ENCODE measurements at places on chromosomes 4 and X.

DNA sequence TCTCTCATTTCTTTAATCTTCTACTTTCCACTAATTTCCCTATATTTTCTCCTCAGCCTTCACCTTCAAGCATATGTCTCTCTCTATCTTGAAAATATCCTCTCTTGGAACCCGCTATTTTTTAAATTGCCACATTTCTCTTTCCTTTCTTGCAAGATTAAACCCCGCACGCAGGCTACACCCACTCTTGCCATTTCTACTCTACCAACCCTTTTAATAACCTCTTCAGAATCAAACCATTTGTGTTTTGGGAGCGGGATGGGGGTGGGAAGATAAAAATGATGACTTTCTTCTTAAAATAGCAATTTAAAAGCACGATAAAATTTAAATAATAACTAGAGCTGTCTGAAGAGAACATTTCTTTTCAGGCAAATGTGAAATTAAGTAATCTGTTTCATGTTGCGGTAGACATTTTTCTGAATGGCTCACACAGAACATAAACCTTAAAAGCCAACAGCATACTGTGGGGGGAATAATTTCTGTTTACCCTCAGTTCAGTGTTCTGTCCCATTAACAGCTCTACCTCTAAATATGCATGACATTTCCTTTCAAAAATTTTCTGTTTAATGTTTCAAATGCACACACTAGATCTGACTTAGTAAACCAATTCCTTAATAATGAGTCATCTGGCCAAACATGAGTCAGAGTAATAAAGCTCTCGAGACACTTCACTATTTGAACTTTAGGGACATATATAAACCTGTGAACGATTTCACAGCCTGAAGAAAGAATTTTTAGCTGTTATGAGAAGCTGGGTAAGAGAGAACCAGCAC lies 20.5 kb downstream of the ARSJ start:
- no peak for DNase-seq

- DNase-seq: no peak
Measured at GRCh38 chrX:101051153-101051548, 760 bp downstream of the TRMT2B start.

- DNase-seq: no peak
Measured at GRCh38 chr4:128861856-128862518, 52.5 kb downstream of the JADE1 start.

- no peak for DNase-seq
Measured at GRCh38 chr4:155187989-155188388, 20.4 kb upstream of the NPY2R start.

GRCh38 chr4:26356081-26356501 lies 35.3 kb downstream of the RBPJ start:
- no peak for DNase-seq

DNA sequence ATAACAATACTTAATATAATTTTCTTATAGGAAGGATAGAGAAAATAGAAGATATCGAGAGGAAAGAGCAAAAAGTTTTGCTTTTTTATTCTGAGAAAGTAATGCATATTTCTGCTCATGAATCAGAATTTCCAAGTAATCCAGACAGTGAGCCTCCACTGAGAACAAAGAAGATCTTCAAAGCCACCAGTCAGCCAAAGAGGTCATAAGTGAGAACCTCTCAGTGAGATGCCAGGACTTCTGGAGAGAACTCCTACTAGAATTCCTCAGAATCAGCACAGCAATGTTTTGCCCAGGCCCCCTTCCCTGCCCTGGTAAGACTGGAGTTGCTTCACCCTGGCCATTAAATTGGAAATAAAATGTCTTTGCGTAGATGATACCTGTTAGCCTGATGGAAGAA lies 254.4 kb upstream of the FAT4 start:
- DNase-seq: no peak

- no peak for DNase-seq
Measured at GRCh38 chr4:26120098-26120825, 200.6 kb upstream of the RBPJ start.

- no peak for DNase-seq
Measured at GRCh38 chrX:37641859-37642258, 43.7 kb upstream of the XK start.

DNA sequence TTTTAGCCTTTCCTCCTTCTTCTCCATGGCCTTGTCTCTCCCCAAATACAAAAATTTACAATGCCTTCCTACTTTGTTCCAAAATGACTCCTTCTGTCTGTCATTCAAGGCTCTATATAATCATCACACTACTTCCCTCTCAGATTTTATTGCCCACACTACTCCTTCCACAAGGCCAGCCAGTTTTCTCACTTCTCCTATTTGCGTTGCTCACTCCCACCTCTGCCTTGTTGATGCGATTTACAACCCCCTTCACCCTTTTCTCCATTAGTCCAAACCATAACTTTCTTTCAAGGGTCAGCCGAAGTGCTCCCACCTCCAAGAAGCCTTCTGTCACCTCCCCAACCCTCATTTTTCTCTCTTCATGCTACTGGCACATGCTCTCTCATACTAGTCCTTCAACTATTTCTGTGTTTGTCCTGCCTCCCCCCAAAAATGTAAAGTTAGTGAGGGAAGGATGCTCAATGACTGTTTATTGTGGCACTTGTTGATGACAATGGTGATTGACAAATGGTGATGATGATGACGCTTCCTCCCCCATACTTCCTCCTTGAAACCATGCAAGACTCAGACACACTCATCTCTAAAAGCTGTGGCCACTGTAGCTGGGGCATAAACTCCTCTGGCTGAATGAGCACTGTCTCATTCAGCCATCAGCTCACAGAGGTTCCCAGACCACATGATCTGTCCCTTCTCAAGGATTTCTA lies 2.7 kb upstream of the XKRX start:
- DNase-seq: no peak

DNA sequence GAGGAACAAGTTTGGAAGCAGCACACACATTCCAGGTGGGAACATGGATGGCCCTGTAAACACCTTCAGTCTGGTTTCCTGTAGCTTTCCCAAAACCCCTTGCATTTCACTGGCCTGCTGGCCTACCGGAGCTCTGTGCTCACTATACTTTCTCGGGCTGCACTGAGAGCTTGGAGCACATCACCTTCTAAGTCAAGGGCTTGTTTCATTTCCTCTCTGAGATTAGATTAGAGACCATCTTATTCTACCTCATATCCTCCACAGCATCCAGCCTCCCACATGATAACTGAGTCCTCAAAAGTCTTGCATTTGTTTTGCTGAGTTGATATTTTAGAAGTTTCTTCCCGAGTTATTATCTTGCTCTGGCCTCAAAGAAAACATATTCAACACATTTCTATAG lies 147.7 kb downstream of the RASL11B start:
- DNase-seq: no peak

- no peak for DNase-seq
Measured at GRCh38 chrX:128816919-128817318, 706.4 kb downstream of the SMARCA1 start.

- no peak for DNase-seq
Measured at GRCh38 chr4:102687373-102687981, 73.3 kb downstream of the MANBA start.

GRCh38 chrX:40581336-40581920 lies 658 bp downstream of the ATP6AP2 start:
- DNase-seq: no peak

DNA sequence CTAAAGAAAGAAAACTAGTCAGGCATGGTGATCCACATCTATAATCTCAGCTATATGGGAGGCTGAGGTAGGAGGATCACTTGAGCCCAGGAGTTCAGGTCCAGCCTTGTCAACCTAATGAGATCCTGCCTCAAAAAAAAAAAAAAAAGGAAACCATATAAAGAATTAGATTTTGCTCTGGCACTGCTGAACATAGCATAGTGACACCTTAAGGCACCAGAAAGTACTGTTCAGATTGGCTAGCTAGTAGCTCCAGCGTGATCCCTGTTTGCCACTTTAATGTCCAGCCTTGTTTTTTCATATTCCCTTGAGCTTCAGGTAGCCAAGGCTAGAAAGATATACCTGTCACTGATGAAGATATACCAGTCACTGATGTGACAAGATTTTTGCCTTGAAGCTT lies 34.1 kb downstream of the EXOC1 start:
- DNase-seq: no peak

- DNase-seq: no peak
Measured at GRCh38 chr4:126479709-126480108, 1153.0 kb upstream of the INTU start.

DNA sequence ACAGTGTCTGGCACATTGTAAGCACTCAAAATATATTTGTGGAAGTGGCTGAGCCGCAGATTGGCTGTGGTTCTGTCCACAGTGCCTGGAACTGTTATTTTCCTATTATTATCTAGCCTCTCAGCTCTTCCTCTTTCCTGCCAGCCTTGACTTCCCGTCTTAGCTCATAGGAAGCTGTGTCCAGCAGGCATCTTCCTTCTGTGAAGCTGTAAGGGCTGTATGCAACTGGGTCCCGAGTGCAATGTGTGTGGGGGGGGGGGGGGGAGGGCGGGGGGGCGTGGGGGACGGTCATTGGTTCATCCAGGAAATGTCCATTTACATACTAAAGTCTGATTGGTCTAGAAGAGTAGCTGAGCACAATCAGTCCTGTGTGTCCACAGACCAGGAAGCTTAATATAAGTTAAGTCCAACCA lies 210.7 kb downstream of the PDGFRA start:
- DNase-seq: peak; percentile 47

GRCh38 chr4:24380957-24381665 lies 203.2 kb downstream of the DHX15 start:
- DNase-seq: no peak

DNA sequence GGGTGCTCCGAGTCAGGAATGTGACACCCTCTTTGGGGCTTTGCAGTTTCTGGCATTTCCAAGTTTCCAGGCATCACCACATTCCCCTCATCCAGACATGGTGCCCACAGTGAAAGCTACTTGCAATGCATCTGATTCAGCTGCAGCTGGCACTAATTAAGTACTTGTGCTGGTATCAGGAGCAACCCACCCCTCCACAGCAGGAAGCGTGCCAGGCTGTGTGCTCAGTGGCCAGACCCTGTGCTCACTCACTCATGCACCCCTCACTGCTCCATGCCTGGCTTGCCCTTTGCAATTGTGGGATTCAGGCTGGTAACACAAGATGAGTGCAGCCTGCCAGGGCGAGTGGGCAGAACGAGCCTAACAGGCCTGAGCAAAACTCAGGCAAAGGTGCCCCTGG lies 271.2 kb downstream of the EPHA5 start:
- DNase-seq: no peak

- peak; percentile 11 for DNase-seq
Measured at GRCh38 chr4:4418676-4419390, 31.9 kb downstream of the NSG1 start.

DNA sequence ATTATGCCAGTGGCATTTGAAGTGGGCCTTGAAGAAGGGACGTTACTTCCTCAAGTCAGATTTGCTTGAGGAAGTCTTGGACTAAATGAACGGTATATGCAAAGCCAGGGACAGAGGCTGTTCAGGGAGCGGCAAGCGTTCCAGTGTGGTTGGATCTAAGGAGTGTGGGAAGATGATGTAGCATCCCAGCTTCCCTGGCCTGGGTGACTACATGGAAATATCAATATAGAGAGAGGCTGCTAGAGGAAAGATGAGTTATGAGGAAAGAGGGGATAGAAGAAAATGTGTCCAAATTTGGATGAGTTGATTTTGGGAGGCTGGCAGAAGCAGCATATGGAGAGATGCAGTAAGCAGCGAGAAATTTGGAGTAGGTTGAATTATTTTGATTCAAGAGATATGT lies 432.5 kb upstream of the TENM3 start:
- no peak for DNase-seq
